ENCODE measurements at places on chromosomes 16 and 17.

GRCh38 chr17:2701996-2702741 is 9.4 kb downstream of the CLUH start:
- no peak for DNase-seq

DNA sequence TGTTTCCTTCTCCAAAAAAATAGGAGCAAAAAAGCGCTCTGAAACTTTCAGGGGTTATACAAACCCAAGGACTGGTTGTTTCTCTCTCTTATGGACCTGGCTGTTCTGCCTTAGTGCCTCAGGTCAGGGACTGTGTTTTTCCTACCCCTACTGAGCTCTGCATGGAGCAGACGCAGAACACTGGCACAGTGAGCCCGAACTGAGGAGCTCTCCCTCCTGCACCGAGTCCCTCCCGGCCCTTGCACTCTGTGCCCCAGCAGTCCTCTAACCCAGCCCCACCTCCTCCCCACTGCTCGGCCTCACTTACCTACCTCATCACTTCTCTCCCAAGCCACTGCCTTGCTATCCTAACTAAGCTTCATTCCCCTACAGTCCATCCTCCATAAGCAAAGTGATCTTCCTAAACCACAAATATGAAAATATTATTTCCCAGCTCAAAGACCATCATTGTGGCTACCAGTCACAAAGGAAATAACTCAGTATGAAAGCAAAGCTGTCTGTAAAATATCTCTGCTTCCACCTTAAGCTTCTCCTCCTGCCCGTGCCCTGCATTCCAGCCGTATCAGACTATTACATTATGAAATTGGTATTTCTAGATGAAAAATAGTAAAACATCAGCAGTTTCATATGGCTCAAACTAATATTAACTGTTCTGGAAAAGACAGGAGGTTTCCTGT is 13.6 kb downstream of the MEIOB start:
- DNase-seq = no peak

DNA sequence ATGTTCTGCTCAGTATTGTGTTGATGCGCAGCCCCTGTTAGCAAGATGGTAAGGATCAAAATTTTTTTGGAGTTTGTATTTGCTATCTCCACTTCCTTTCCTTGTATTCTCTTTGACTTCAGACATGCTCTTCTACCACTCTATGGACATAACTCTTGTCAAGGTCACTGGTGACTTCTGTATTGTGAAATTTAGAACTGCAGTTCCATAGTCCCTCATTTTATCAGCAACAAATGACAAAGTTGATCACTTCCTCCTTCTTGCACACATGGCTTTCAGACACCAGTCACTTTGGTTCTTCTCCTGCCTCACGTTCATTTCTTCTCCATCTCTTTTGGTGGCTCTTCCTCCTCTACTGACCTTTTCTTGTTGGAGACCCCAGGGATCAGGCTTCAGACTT is 21.1 kb downstream of the COX11 start:
- no peak for DNase-seq

- DNase-seq = no peak
Observed at GRCh38 chr16:5059386-5060072, 6.2 kb downstream of the C16orf89 start.

DNA sequence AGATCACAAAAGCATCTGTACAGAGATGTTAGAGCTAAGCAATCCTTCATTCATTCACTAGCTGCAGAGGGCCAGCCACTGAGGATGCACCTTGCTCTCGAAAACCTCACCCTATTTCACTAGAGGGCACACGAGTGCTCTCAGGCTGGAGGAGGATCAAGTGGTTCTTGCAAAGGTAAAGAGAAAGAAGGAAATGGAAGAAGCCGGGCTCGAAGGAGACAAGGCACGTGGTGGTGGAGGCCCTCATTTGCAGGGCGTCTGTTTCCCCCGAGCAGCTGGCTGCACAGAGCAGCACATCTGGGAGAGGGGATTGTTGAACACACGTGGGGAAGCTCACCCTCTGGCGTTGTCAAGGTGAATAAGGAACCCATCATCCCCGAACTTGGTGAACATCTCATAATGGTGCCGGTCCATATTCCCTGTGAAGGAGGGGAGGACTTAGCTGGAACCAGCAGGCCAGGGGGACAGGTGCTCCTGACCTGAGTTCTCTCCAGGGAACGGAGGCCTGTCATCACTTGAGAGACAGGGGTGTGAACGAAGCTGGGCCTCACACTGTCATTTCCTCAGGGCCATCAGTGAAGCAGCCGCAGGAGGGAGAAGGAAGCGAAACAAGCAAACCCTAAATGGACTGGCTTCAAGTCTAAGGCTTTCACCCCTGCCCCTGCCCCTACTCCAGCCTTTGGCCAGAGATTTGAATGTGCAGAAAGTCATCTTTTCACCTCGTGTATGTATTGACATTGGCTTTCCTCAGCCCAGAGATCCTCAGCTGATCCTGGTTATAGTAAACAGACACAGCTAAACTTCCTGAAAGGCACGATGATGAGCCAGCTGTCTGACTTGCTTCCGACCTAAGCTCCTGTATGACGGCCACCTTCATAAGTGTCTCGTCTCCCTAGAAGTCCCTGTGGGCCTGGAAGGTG is 27.6 kb downstream of the PRKAR1A start:
- DNase-seq = no peak

DNA sequence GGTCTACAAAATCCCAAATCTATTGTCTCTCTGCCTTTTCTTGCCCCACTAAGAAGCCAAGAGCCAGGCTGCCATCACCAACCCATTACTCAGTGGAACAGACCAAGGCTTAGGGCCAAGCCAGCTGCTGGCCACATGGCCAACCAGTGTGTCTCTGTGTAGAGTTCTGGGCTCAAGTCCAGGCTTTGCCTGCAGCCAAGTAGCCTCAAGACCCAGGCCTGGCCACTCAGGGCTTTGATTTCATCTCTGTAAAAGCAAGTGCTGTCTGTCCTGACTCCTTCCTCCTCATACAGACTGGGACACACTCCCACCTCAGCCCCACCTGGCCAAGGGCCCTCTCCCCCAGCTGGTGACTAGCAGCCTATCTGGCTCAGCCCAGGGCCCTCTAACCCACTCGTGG is 14.6 kb downstream of the SREBF1 start:
- no peak for DNase-seq

- no peak for DNase-seq
Observed at GRCh38 chr17:56099649-56100048, 53.6 kb upstream of the ANKFN1 start.

DNA sequence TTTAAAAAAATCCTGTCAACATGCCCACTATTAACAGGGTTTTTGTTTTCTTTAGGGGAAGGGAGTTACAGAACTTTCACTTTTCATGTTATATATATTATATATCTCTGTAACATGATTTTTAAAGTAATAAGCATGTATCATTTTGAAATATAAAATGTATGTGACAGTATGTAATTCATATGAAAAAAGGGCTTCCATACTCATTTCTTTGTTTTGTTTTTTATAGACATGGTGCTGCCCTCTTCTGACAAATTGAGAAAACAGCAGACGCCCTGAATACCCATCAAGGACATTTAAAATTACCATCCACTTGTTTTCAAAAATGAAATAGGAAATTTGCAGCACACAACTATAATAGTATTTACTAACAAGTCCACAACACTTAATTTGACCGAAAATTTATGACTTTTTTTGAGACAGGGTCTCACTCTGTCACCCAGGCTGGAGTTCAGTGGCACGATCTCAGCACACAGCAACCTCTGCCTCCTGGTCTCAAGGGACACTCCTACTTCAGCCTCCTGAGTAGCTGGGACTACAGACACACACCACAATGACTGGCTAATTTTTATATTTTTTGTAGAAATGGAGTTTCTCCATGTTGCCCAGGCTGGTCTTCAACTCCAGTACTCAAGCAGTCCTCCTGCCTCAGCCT is 30.4 kb downstream of the CFDP1 start:
- DNase-seq = no peak

DNA sequence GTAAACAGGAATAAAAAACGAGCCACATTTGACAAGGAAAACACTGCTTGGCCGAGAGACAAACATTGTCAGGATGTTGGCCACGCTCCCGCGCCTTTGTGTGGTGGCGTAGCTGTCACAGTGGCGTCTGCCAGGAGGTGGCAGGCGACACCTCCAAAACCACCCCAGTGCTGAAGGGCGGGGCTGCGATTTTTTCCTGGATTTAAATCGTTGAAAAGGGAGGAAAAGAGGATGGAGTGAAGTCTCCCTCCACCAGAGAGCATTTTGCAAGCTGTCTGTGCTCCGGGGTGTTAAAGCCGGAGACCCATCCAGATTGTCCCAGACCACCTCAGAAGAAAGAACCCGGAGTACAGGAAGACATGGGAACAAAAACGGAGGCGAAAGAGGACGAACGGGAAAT is 12.7 kb downstream of the MRM3 start:
- no peak for DNase-seq

GRCh38 chr17:77923776-77924513 is 34.6 kb upstream of the TNRC6C start:
- no peak for DNase-seq

DNA sequence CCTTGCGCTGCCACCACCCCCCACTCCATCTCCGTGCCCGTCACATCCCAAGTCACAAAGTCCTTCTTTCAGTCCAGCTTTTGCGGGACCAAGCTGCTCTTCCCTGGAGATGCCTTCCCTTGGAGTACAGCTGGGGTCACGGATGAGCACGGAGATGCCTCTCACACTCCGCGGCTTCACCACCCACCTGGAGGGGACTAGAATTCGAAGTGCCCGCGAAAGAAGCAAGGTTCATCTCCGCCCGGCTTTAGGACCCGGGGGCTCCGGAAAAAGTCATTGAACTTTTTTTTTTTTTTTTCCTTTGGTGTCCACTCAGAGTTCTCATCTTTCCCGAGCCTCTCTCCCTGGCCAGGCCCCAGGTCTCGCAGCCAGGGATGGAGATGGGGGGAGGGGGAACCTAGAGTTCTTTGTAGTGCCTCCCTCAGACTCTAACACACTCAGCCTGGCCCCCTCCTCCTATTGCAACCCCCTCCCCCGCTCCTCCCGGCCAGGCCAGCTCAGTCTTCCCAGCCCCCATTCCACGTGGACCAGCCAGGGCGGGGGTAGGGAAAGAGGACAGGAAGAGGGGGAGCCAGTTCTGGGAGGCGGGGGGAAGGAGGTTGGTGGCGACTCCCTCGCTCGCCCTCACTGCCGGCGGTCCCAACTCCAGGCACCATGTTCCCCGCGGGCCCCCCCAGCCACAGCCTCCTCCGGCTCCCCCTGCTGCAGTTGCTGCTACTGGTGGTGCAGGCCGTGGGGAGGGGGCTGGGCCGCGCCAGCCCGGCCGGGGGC is at the start of gene FKBP10:
Gene FKBP10, plus strand, starts transcription at position 624 of the 771 bp plus-strand sequence. Its CDS starts 31 bp downstream, at position 655.
- DNase-seq = no peak

- no peak for DNase-seq
Observed at GRCh38 chr16:48451323-48451722, 66.1 kb upstream of the SIAH1 start.

GRCh38 chr17:17042851-17043460 is 699 bp downstream of the MPRIP start:
- DNase-seq = peak; percentile 67

- no peak for DNase-seq
Observed at GRCh38 chr17:3542410-3543088, 15.1 kb downstream of the TRPV3 start.

DNA sequence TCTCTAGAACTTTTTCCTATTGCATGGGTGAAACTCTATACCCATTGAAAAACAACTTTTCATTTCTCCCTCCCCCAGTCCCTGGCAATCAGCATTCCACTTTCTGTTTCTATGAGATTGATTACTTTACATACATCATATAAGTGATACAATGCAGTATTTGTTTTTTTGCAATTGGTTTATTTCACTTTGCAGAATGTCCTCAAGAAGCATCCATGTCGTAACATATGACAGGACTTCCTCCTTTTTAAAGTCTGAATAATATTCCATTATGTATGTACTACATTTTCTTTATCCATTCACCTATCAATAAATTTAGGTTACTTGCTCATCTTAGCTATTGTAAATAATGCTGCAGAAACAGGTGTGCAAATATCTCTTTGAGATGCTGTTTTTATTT is 8.8 kb downstream of the IL21R start:
- DNase-seq = no peak

GRCh38 chr16:56269811-56270684 is 78.8 kb downstream of the GNAO1 start:
- peak; percentile 26 for DNase-seq

GRCh38 chr17:80807014-80807413 is 184.6 kb upstream of the CHMP6 start:
- no peak for DNase-seq

DNA sequence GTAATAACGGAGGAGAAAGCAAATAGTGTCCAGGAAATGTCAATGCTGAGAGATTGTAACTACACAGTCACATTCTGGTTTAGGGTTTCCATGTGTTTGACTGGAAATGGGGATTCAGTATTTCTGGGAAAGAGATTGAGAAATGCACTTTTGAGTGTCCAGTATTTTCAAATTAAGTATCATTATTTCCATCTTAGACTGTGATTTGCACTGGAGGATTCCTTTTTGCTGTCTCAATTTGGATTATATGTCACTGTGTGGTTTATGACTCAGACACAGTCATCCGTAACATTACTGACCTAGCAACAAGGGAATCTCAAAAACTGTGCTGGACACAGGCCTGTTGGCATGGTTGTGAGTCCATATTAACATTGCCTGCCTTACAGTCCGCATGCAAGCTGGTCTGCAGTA is 681.4 kb downstream of the CDH11 start:
- DNase-seq = peak; percentile 89

DNA sequence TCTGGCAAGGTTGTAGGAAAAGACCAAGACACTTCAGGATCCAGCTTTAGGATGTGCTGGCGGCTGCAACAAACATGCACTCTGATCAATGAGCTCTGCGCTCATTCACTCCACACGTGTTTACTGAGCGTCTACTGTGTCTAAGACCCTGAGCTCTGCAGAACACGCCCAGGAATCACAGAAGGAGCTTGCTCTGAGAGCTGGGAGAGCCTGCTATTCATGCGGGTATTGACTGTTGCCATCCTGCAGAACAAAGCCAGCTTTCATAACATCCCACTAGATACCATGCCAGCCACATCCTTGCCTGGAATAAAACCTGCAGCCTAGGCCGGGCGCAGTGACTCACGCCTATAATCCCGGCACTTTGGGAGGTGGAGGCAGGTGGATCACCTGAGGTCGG is 44.1 kb downstream of the NXN start:
- no peak for DNase-seq

- no peak for DNase-seq
Observed at GRCh38 chr16:65624229-65624628, 502.4 kb upstream of the CDH11 start.

DNA sequence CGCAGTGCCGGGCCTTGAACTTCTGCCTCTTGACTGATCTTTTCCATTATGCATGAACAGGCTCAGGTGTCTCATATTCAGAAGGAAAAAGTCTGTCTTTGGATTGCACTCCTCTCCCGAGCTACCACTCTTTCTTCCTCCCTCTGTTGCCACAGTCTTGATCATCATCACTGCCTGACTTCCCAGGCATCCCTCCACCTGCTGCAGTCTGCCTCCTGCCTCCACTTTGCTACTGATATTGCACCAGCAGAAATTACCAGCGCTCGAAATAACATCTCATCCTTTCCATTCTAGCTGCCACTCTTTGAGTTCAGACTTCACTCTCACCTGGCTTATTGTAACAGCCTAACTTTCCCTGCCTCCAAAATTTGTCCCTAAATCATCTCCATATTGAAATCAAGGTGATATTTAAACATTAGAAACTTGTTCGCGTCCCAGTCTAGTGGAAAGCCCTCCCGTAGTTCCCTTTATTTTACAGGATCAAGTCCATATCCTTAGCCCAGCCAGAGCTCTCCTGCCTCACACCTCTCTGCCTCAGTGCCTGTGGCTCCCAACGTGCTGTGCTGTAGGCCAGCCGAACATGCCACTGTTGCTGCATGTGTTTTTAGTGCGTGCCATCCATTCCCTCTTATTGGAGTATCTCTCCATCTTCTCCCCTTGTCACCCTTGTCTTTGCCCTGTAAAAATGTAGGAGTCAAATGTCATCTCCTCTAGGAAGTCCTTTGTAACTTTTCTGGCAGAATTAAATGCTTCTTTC is 39.9 kb downstream of the NUP88 start:
- no peak for DNase-seq

GRCh38 chr17:16814439-16814838 is 124.4 kb downstream of the CCDC144A start:
- no peak for DNase-seq

Measured in HS-27A (cell line).